ENCODE measurements at places on chromosomes 13 and 19.

- no peak for DNase-seq
Measured at GRCh38 chr19:50203281-50204080, at the start of gene MYH14. TSS of gene MYH14 (plus strand) at chr19:50203622. CDS start at chr19:50210366, 6,744 bp downstream.

DNA sequence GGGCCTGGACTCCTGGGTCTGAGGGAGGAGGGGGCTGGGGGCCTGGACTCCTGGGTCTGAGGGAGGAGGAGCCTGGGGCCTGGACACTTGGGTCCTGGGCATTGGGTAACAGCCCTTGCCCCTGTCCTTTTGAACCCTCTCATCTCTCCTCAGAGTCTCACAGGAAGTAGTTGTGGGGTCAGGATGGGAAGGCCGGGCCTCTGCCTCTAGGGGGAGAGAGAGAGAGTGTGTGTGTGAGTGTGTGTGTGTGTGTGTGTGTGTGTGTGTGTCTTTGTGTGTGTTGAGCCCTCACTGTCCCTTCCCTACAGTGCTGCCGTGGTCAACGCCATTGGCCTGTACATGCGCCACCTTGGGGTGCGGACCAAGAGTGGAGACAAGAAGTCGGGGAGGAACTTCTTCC lies 10.9 kb downstream of the ARHGEF1 start:
- DNase-seq: no peak

- no peak for DNase-seq
Measured at GRCh38 chr13:48578516-48579164, 45.8 kb upstream of the RCBTB2 start.

DNA sequence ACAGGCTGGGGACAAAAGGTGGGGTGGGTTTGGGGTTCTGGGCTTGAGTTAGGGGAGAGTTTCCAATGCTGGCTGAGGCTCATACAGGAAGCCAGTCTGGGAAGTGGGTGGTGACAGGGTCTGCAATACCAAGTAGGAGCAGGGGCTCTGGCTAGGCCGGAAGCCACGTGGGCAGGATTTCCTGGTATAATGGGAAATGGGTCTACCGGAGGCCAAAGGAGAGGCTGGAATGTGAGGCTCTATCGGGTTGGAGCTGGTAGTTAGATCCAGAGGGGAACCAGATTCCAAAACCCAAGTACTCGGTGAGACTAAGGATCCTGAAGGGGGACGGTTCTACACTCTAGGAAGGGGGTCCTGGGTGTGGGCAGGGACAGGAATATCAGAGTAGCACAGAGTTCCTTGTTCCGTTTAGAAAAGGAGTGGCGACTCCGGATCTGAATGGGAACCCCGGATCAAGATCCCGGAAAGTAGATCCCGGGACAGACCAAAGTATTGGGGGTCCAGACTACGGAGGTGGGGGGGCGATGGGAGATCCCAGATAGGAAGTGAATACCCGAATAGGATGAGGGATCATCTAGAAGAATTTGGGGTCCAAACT lies 802 bp downstream of the CDC37 start:
- DNase-seq: no peak

- DNase-seq: no peak
Measured at GRCh38 chr19:31149441-31149941, 199.7 kb downstream of the TSHZ3 start.

DNA sequence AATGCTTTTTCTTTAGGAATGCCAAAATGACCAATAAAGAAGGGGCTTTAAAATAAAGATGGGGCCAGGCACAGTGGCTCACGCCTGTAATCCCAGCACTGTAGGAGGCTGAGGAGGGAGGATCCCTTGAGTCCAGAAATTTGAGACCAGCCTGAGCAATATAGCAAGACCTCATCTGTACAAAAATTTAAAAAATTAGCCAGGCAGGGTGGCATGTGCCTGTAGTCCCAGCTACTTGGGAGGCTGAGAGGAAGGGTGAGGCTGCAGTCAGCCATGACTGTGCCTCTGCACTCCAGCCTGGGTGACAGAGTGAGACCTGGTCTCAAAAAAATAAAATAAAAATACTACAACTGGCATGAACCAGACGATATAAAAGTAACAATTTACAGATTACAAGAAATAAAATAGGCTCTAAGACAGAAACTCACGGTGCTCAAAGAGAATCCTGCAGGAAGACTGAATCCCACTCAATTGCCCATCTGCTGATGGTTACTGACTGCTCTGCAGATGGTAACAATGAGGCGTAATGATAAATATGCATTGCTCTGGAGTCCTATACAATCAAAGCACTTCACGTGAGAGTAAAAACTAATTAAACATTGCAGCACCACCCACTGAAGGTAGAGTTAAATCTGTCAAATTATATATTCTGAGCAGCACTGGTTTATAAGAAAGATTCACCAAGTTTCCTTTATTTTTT lies 93.2 kb downstream of the LHFPL6 start:
- no peak for DNase-seq

DNA sequence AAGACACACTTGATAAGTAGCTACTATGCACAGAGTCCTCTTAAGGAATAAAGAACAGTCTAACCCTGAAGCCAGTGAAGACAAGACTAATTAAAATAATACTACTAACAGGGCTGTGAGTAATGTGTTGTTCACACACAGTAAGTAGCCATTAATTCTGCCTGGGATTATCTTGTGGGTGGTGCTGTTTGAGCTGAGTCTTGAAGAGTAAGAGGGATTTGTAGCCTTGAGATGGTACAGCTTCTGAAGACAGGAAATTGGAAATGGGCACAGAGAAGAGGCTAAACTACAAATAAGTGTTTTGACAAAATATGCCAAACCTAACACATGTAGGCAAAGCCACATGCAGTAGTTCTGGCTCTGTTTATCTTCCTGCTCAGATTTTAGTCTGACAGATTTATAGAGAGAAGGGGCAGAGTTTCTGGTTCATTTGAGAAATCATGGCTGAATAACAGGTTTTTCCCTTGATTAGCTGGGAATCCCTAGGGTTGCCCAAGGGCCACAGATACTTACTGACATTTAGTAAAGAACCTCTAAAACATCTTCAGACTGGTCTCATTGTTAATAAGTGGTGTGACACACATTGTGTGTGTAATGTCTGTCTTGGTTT lies 38.0 kb downstream of the ITGBL1 start:
- DNase-seq: no peak

GRCh38 chr19:12866416-12867119 lies 14.7 kb downstream of the DNASE2 start:
- no peak for DNase-seq

- DNase-seq: no peak
Measured at GRCh38 chr19:16901491-16902175, 12.8 kb downstream of the F2RL3 start.

DNA sequence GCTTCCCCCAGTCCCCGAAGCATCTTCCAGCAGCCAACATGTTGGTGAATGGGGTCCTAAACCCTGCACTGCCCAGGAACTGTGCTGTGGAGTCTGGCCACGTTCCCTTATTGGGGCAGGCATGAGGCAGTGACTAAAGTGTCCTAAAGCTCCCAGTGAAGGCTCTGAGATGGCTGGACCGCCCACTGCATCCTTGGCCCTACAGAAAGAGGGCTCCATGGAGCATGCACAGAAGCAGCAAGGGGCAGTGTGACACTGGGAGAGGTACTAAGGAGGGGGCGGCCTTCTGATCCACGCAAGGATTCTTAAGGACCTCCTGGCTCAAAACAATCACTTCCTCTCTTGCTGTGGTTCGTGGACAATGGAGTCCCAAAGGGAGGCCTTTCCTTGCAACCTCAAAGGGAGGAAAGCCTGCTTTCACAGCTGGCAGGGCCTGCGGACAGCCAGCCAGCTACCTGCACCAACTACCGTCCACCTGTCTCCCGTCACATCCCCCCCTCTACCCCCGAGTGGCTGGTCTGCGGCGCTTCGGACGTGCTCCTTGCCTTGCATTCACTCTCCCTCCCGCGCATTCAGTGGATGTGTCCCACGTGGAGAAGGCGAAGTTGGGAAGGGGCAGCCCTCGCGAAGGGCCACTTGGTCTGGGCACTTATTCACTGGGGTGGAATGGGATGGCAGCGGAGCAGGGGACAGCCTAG lies 63.9 kb upstream of the STARD13 start:
- DNase-seq: no peak

- no peak for DNase-seq
Measured at GRCh38 chr19:46976845-46977320, 42.8 kb upstream of the NPAS1 start.

DNA sequence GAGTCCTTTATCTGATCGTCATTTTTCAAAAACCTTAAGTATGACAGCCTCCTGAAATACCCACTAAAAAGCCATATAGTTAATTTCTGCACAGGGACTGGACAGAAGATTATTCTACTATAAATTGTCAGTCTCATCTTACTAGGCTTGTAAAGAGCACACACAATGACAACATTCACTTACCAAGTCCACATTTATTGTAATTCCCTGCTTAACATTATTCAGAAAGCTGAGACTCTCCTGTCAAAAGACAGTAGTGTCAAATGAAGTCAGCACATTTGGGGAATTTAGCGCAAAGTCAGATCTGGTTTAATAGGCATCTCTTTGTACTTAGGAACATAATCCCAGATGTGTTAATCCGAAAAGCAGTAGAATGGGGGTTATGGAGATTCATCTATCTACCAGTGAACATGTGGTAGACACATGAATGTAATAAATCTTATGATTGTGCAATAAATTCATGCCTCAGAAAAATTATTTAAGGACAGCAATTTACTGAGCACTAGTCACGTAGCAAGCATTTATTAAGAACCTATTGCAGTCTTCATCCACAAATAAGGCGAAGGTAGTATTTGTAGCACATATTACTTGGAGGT lies 224.6 kb upstream of the GPC6 start:
- no peak for DNase-seq

DNA sequence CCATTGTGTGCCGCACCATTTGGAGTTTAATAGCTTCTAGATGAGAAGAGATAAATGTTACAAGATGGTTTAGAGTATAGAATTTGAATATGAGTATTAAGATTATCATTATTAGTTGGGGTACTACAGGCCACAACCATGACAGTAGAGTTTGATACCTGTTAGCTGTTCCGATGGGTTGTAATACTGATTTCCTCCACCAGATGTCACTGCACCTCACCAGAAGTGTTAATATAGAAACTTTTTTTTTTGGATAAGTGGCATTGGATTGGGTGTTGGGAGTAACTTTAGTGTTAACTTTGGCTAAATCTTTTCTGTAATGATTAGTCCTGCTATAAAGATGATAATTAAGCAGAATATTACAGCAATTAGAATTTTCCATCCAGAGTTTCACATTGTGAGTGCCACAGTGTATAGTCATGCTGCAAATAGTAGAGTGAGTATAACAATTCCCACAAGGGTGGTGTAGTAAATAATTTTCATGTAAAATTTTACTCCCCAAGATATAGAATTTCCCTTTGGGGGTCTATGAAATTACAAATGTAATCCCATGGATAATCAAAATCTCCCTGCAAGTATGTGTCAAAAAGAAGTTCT lies 56.3 kb downstream of the PSG3 start:
- no peak for DNase-seq

GRCh38 chr19:6271721-6272410 lies 7.9 kb downstream of the MLLT1 start:
- DNase-seq: no peak

GRCh38 chr13:86080340-86080995 lies 281.2 kb upstream of the SLITRK6 start:
- no peak for DNase-seq

DNA sequence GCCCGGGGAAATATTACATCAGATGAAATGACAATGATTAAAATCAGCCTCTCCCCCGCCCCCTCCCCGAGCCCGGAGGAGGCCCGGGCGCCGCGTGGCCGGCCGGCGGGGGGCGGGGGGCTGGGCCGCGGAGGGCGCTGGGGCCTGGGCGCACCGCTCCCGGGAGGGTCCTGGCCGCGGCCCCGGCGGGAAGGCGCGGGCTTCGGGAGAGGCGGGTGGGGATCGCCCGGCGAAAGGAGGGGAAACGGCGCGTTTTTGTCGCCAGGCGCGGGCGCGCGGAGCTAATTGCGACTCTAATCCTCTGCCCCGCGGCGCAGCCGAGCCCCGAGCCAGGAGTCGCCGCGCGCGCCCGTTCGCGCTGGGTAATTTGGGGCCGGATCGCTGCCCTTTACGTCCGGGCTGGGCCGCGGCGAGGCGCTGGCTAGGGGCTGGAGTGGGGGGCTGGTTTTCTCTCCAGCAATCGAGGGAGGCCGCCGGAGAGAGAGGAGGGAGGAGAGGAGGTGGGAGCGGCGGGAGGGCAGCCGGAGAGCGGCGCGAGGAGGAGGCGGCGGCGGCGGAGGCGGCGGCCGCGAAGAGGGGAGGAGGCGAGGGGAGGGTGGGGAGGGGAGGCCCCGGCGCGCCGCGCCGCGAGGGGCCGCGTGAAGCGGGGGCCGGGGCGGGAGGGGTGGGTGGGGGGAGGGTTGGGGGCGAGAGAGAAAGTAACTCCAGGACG lies at the start of gene KCTD15:
Gene KCTD15 (plus strand): TSS at position 707 of the 712 bp plus-strand sequence. CDS start 3,585 bp downstream, outside the sequence.
- no peak for DNase-seq

- DNase-seq: no peak
Measured at GRCh38 chr13:51066091-51066831, 44.8 kb downstream of the C13orf42 start.

DNA sequence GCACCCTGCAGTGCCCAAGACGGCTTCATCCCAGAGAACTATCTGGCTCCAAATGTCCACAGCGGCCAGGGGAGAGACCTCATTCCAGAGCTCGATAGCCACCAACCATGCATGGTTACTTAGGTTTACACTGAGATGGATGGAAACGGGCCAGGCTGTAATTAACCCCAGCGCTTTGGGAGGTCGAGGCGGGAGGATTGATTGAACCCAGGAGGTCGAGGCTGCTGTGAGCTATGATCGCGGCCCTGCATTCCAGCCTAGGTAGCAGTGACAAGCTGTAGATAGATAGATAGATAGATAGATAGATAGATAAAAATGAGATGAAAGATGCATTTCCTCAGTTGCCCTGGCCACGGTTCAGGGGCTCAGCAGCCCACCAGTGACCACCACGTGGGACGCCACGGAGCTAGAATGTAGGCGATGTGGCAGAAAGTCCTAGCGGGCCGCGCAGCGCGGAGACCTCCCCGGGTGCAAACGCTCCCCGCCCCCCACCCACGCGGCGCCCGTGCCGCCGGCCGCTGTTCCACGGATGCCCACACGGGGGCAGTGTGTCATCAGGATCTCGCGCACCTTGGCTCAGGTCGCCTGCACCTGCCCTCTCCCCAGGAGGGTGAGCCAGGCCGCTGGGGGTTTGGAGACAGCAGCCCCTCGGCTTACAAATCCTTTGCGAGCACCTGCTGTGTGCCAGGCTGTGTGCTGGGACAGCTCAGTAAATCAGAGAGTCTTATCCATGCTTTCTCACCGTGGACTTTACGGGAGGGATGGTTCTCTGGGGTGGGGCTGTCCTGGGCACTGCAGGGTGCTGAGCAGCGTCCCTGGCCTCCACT lies 13.5 kb upstream of the TLE5 start:
- peak; percentile 27 for DNase-seq
